ENCODE measurements at places on chromosomes 5 and 9.

DNA sequence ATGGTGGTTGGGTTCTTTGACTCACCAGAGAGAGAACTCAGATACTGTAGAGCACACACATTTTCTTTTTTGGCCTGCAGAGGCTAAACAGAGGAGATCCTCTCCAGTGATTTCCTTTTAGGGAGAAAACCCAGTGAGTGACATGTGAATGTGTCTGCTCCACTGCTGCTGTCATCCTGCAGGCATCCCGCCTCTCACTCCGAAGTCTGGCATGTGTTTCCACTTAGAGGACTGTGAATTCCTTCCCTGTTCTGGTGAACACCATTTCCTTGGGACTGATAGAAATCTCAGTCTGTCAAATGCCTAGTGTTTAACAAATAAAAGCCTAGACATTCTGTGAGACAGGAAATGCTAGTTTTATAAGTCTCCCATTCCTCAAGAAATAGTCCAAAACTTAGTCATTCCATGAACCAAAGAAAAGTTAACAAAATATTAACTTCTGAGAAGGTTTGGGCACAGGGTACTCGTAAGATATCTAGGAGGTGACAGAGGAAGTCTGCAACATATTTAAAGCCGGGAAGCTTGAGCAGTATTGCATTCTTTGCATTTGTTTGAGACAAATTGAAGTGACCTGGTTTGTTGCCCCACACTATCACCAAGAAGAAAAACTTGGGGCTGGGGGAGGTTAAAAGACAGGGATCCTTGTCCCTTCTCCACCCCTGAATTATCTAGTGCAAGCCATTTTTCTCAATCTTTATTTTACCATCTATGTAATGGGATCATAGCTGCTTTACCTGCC is 74.9 kb upstream of the NIPAL4 start:
- no peak for DNase-seq

- no peak for DNase-seq
Measured at GRCh38 chr9:98374385-98375051, 119.1 kb upstream of the TBC1D2 start.

GRCh38 chr9:69499407-69499806 is 172.8 kb downstream of the APBA1 start:
- no peak for DNase-seq

DNA sequence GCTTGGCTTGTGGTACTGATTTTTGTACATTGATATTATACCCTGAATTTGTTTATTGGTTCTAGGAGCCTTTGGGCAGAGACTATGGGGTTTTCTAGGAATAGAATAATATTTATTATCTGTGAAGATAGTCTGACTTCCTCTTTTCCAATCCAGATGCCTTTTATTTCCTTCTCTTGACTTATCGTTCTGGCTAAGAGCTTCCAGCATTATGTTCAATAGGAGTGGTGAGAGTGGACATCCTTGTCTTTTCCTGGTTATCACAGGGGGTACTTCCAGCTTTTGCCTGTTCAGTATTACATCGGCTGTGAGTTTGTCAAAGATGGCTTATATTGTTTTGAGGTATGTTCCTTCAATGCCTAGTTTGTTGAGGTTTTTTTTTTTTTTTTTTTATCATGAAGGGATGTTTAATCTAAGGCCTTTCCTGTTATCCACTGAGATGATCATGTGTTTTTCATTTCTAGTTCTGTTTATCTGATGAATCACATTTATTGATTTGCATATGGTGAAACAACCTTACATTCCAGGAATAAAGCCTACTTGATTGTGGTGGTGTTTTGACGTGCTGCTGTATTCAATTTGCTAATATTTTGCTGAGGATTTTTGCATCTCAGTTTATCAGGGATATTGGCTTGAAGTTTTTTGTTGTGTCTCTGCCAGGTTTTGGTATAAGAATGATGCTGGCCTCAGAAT is 77.5 kb downstream of the CERT1 start:
- DNase-seq, result no peak

- DNase-seq, result no peak
Measured at GRCh38 chr9:90162819-90163218, 479.8 kb downstream of the DIRAS2 start.

DNA sequence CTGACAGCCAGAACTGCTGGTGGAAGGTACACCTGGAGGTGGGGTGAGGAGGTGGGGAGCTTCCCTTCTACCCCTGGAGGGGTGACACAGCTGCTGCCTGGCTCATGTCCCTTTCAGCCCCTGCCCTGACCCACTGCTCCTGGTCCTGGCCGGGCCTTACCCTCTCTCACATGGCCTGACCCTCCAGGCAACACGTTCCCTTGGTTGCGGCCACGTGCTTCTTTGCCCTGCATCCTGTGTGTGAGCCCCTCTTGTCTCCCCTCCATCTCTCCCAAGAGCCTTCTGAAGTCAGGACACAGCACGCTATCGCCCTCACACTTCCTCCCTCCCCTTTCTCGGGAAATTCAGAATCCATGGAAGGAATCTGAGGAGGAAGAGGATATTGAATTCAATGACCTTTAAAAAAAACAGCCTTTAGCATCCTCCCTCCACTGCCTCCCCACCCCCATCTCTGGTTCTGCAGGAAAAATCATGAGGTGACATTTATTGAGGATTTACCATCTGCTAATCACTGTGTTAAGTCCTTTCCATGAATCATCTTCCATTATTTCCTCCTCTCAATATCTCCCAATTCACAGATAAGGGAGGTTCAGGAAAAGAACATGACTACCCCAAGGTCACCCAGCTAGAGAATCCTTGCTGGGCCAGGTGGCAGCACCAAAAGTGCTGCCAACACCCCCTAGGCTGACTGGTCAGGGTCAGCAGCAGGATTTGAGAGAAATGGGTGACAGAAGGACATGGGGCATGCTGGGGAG is 8.3 kb downstream of the AQP3 start:
- DNase-seq, result no peak

DNA sequence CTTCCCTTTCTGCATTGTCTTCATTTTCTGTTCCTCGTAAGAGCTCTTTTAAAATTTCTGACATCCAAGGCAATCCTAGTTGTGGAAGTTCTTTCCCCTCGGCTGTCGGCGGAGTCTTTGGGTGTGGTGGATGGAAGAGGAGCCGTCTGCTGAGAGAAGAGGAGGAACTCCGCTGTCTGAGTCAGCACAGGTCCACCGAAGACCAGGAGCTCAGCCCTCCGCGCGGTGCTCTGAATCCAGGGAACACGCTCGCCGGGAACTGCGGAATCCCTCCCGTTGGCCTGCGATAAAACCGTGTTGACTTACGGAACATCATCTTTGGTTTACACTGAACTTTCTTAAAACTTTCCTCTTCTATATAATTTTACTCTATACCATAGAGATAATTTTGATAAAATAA is 100.7 kb upstream of the IRX4 start:
- no peak for DNase-seq

DNA sequence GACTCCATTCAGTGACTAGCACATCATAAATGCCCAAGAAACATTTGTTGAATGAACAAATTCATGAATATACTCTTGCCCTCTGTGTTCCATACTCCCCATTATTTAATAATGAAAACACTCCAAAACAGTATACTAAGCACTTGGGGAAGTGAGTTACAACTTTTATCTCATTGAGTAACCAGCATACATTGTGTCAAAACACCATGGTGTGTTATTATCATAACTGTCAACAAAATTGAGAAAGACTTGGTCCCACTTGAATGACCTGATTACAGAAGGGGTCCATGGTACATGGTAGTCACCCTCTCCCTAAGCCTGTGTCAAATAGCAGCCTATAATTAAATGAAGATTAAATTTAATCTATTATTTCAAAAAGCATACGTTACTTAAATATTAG is 16.2 kb downstream of the ANKH start:
- DNase-seq, result no peak

DNA sequence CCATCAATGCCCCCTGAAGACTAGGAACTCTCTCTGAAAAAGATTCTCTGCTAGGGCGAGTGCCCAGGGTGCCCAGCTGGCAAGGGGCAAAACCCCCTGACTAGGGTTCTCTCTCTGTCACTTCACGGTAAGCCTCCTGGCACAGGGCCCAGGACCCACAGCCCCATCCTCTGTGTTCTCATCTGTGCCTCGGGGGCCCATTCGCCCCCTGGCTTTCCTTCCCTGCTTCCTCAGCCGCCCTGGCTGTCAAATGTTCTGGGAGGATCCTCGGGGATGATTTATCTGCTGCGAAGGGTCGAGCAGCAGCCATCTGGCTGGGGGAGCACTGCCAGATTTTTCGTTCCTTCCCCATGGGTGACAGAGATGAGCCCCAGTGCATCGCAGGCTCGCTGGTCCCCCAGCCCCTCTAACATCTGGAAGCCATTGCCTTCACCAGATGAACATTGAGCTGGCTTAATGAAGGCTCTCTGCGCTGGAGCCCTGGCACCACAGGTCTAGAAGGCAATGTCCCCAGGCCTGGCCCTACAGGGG is 24.2 kb downstream of the HMCN2 start:
- no peak for DNase-seq

All from stimulated activated CD4-positive, alpha-beta T cell treated with anti-CD3 and anti-CD28 coated beads, Interleukin-15, amount 100 ng/mL, for 48 hours (primary cell).